Peyer's patch (tissue), 4 donors: ENCODE measurements at places on chromosomes 4 and X. TPM values are rescaled to one million over a fixed set of nuclear protein-coding genes. Genes with fewer than 3 reads are reported as not detected.

- H3K36me3 ChIP-seq, result no peaks in the 10 kb centered on the region
- DNase-seq, result no peak
- H3K4me3 ChIP-seq, result no peak overlapping the region
- no peaks in the 10 kb centered on the region for H3K4me1 ChIP-seq
- H3K27me3 ChIP-seq, result no peaks in the 10 kb centered on the region
These were observed 41.9 kb upstream of the SLC4A4 start for GRCh38 chr4:71296945-71297344.

DNA sequence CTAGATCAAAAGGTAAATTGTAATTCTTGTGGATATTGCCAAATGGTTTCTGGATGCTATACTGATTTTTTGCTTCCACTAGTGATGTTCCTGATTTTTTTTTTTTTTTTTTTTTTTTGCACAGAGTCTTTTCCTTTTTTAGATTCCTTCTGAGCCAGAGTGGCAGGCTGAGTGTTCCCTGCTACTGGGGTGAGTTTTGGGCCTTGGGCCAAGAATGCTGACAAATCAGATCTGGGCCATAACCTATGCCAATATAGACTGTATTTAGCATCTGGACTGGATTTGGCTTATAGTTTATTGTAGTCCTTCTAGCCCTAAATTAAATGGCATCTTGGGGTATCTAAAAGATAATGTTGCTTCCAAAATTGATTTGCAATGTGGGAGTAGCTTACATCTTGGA lies 52.8 kb downstream of the REPS2 start:
- H3K36me3 ChIP-seq, result no peaks in the 10 kb centered on the region
- H3K27ac ChIP-seq, result no peak overlapping the region
- no peak for DNase-seq
- no peaks in the 10 kb centered on the region for H3K4me1 ChIP-seq
- H3K4me3 ChIP-seq, result no peak overlapping the region
- no peaks in the 10 kb centered on the region for H3K27me3 ChIP-seq

GRCh38 chr4:36394352-36394903 lies 113.0 kb downstream of the DTHD1 start:
- H3K4me3 ChIP-seq, result no peak overlapping the region
- H3K27me3 ChIP-seq, result no peaks in the 10 kb centered on the region
- DNase-seq, result no peak
- H3K36me3 ChIP-seq, result no peaks in the 10 kb centered on the region
- H3K27ac ChIP-seq, result peak overlapping the region; percentile 36

- H3K4me3 ChIP-seq, result no peak overlapping the region
- no peak overlapping the region for H3K27ac ChIP-seq
- no peaks in the 10 kb centered on the region for H3K4me1 ChIP-seq
These were observed 15.8 kb upstream of the MPC1L start for GRCh38 chrX:40607381-40607780.

DNA sequence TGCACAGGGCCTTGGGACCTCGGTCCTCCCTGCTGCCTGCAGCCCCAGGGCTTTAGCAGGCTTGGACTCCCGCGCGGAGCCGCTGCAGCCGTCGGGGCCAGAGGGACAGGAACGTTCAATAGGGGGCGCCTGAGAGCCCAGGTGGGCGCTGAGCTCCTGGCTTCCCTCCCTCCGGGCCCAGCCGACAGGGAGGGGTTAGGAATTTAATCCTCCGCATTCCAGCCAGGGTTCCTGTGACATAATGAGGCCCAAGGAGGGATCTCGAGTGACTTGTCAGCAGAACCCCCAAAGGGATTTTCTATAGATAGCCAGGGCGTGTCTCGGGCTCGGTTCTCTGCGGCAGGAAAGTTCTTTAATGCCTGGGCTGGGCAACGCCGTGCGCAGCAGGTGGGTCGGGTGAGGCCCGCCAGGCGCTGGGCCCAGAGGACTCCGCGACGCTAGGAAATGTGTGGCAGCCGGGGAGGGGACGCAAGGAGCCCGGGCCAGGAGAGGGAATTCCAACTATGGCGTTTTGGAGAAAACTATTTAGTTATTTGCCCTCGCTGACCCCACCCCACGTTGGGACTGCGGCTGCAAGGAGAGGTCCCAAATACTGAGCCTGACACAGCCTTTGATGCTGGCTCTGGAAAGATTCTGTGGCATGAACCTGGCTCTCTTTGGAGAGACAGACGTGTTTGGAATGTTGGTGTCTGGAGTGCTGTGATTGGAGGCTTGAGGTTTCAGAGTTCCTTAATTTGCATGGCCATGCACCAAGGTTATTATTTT lies 285.2 kb upstream of the GATB start:
- H3K4me1 ChIP-seq, result no peaks in the 10 kb centered on the region
- no peak overlapping the region for H3K4me3 ChIP-seq
- H3K36me3 ChIP-seq, result no peaks in the 10 kb centered on the region
- no peaks in the 10 kb centered on the region for H3K27me3 ChIP-seq
- H3K27ac ChIP-seq, result no peak overlapping the region

Gene VSIG1
- total RNA-seq, result not detected

Gene CNGA2
- total RNA-seq, result not detected

Gene PNMA5
- not detected for total RNA-seq

GRCh38 chr4:1405636-1406393 lies 427 bp downstream of the NKX1-1 start:
- H3K4me1 ChIP-seq, result no peaks in the 10 kb centered on the region
- no peak overlapping the region for H3K4me3 ChIP-seq
- no peak for DNase-seq
- no peaks in the 10 kb centered on the region for H3K36me3 ChIP-seq
- H3K27ac ChIP-seq, result no peak overlapping the region

Gene GPAT3
- 41.0 TPM for total RNA-seq

DNA sequence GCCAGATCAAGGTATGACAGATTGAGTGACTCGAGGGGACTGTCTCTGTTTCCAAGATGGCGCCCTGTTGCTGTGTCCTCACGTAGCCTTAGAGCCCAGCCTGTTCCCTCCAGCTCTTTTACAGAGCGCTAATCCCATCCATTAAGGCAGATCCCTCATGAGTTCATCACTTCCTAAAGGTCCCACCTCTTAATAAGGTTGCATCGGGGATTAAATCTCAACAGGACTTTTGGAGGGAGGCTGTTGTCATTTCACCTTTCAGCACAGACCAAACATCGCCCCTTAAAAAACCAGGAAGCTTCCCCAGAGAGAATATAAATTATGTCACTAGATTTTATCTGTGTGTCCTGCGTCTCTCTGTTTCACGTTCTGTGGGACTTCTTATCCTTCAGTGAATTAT lies 32.6 kb upstream of the DHRSX start:
- DNase-seq, result no peak
- H3K4me3 ChIP-seq, result no peak overlapping the region
- H3K36me3 ChIP-seq, result no peaks in the 10 kb centered on the region

Gene USP27X
- 1.2 TPM for total RNA-seq

GRCh38 chr4:17370818-17371217 lies 141.1 kb downstream of the QDPR start:
- no peak overlapping the region for H3K4me3 ChIP-seq
- no peak overlapping the region for H3K27ac ChIP-seq
- no peak for DNase-seq
- H3K4me1 ChIP-seq, result no peaks in the 10 kb centered on the region

Gene NXF2
- total RNA-seq, result not detected

DNA sequence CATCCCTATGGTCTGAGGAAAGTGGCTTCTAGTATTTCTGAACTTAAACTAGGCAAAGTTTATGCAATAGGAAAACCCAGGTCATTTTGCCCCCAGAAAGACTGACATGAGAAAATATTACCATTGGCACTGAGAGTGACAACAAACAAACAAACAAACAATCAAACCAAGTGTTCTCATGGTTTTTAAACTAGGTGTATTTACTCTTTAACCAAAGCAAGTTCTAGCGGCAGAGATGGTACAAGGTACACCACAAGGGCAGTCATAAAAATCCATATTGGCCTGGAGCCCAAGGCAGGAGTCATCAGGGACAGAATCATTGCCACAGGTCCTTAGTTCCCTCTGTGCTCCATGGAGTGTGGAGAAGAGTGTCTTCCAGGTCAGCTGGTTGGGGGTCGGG lies 26.0 kb upstream of the ENPEP start:
- H3K36me3 ChIP-seq, result no peaks in the 10 kb centered on the region
- DNase-seq, result peak; percentile 61
- no peak overlapping the region for H3K4me3 ChIP-seq
- no peaks in the 10 kb centered on the region for H3K27me3 ChIP-seq
- no peaks in the 10 kb centered on the region for H3K4me1 ChIP-seq

Gene TMPRSS11A
- not detected for total RNA-seq

DNA sequence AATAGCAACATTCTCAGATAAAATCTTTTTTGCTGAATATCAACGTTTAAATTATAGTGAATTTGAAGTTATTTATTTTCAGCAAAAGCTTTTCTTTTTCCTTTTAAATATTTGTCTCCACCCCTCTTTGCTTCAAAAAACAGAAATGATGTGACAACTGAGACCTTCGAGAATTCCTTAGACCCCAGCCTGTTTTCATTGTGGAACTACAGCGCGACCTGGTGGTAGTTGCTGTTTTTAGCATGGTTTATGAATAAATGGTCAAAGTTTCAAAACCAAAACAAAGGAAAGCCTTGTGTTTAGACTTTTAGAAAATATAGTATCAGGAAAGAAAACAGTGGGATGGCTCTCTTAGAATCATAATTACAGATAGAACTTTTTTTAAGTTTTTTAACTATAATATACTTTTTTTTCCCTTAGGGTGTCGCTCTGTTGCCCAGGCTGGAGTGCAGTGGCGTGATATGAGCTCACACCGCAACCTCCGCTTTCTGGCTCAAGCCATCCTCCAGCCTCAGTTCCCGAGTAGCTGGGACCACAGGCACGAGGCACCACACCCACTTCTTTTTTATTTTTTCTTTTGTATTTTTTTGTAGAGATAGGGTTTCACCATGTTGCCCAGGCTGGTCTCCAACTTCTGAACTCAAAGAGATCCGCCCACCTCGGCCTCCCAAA lies 26.8 kb upstream of the TMEM184C start:
- H3K4me3 ChIP-seq, result no peak overlapping the region
- no peaks in the 10 kb centered on the region for H3K36me3 ChIP-seq
- no peaks in the 10 kb centered on the region for H3K4me1 ChIP-seq
- no peak overlapping the region for H3K27ac ChIP-seq
- DNase-seq, result no peak

Gene DUSP21
- total RNA-seq, result not detected

DNA sequence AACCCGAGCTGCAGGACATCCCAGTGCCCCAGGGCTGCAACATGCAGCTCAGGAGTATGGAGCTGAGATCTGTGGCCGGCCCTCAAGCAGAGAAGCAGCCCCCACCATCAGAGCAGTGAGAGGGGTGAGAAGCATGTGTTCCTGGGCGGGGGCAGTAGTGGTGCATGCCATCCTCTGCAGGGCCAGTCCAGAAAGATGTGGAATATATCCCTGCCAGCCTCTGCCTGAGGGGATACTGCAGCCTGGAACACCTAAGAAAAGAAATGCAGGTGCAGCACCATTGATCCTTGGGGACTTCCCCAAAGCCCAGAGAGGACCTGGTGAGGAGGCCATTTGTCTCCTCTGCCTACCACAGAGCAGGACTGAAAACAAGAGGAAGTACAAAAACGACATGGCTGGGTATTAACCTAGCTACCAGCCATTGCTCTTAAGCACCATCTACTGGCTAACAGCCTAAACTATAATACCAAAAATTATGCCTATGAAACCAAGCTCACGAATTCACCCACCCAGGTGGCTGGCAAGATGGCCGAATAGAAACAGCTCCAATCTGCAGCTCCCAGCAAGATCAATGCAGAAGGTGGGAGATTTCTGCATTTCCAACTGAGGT lies 158.8 kb downstream of the ADGRA3 start:
- no peaks in the 10 kb centered on the region for H3K4me1 ChIP-seq
- H3K36me3 ChIP-seq, result no peaks in the 10 kb centered on the region
- H3K4me3 ChIP-seq, result no peak overlapping the region
